ENCODE measurements at places on chromosomes 7 and 10.
A peak's percentile ranks its signal among the peaks of the same experiment; 100 is the strongest.

- no peak for DNase-seq
Measured at GRCh38 chr10:6871128-6871527, 291.1 kb upstream of the PRKCQ start.

- DNase-seq, result no peak
Measured at GRCh38 chr7:152617056-152617455, 58.9 kb downstream of the XRCC2 start.

GRCh38 chr10:68088740-68089139 lies 13.7 kb upstream of the HERC4 start:
- DNase-seq, result no peak

- DNase-seq, result no peak
Measured at GRCh38 chr10:127918572-127918971, 11.7 kb downstream of the PTPRE start.

DNA sequence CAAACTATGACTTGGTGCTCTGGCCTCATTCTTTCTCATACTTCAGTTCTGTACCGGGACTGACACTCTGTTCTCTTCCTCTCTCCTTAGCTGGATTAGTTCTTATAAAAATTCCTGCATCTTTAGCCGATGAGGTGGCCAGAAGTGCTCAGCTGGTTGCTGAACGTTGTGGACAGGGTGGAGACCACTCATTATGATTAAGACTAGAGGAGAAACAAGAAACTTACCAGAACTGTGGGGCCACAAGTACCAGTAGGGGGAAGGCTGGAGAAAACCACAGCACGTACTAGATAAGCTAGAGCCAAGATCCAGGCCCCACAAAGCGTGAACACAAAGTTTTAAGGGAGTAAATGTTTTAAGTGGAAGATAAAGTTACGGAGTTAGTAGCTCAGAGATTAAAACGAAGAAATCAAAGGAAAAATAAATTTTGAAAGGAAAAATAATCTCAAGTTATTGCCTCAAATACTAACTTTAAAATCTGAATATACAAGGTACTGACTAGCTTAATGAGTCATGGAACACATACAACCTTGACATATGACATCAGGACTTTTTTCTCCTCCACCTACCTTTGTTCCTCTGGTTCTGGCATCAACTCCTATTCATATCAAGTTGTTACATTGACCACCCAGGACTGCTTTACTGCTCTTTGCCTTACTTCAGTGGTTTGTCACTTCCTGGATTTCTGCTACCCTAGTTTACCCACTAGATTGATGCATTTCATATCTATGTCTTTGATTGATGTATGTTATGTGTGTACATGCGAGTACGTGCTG lies 469.0 kb downstream of the TFEC start:
- DNase-seq, result no peak

DNA sequence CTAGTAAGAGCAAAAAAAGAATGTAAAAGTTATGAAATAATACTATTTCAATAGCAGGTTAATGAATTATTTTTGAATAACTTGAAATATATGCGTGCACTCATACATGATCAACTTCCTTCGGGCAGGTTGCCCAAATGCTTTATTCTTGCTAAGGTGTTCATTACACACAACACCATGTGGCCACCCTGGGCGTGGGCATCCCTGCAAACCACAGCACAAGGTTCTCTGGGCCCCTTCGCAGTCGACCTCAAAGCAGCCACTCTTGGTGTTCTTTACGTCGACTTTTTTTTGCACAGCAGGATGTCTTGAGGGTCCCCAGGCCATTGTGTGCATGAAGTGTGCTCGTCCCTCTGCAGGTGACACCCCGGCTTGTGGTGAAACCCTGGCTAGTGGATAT lies 300.7 kb upstream of the PITRM1 start:
- peak; percentile 79 for DNase-seq

- DNase-seq, result no peak
Measured at GRCh38 chr7:31017032-31017675, 35.0 kb upstream of the ADCYAP1R1 start.

DNA sequence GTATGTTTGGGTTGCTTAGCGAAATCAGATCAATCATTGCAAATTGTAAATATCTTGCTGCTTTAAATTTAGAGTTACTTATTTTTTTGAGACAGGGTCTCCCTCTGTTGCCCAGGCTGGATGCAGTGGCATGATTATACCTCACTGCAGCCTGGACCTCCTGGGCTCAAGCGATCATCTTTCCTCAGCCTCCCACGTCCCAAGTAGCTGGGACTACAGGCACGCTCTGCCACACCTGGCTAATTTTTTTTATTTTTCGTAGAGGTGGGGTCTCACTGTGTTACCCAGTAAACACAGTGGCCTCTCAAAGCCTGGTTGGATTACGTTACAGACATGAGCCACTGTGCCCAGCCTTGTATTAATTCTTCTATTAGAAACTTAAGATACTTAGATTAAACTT lies 1.7 kb downstream of the VDAC2 start:
- DNase-seq, result no peak

- DNase-seq, result peak; percentile 64
Measured at GRCh38 chr10:72340510-72341261, 14.0 kb downstream of the DNAJB12 start.

- DNase-seq, result peak; percentile 69
Measured at GRCh38 chr10:77539147-77539935, 98.3 kb downstream of the KCNMA1 start.

DNA sequence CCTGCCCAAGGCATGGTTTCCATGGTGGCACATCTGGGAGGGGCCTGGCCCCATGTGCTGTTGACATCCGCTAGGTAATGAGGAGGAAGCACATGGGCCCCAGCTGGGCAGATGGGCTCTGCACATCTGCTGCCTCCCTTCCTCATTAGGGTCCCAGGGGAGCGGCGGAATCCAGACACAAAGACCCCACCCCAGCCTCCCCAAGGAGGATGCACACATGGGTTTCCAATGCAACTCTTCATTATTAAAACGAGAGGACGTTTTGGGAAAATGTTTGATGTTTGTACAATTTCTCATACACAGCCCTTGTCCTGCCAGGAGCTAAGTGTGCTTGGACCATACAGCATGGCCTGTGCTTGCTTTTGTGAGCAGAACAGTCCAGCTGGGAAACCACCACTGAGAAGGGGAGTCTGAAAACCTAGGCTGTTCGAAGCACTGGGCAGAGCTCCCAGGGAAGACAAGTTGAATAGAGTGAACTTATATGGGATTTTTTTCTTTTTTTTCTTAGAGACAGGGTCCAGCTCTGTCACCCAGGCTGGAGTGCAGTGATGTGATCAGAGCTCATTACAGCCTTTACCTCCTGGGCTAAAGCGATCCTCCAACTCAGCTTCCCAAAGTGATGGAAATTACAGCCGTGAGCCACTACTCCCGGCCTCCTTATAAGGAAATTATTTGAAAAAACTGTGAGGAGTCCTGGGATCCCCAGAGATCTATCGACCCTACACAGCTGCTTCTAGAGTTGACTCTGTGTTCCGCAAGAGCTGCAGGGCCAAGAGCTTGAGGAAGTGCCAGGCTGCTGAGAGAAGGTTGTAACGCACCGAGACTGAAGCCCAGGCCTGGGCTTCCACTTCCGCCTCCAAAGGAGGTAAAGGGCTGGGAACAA lies 23.4 kb downstream of the FAM107B start:
- no peak for DNase-seq

- DNase-seq, result no peak
Measured at GRCh38 chr10:102393411-102394078, 2.0 kb upstream of the NFKB2 start.

DNA sequence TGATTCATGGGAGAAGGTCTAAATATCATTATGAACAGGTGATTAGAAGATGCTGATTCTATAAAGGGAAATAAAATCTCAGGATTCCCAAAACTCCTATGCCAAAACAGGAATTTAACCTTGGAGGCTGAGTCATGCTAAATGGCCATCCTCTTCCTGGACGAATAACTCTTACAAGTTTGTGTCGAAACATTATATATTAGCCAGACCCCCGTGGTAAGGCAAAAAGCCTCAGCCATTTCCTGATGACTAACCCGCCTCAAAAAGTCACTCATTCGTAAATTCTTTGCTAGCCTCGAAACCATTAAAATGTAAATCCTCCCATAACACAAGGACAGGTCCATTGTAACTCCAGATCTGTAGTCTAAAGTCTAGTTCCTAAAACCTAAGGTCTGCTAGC lies 32.0 kb downstream of the CUL2 start:
- DNase-seq, result peak; percentile 69

DNA sequence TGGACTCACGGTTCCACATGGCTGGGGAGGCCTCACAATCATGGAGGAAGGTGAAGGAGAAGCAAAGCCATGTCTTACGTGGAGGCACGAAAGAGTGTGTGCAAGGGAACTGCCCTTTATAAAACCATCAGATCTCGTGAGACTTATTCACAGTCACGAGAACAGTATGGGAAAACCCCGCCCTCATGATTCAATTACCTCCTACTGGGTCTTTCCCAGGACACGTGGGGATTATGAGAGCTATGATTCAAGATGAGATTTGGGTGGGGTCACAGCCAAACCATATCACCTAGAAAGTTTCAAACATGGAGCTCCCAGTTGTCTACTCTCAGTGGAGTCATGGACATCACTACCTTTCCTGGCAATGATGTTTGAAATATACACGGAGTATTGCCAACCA lies 49.6 kb downstream of the CYCS start:
- peak; percentile 39 for DNase-seq

- peak; percentile 83 for DNase-seq
Measured at GRCh38 chr7:134435161-134435920, 23.6 kb downstream of the AKR1B1 start.

GRCh38 chr10:3613318-3613717 lies 171.7 kb downstream of the KLF6 start:
- no peak for DNase-seq

DNA sequence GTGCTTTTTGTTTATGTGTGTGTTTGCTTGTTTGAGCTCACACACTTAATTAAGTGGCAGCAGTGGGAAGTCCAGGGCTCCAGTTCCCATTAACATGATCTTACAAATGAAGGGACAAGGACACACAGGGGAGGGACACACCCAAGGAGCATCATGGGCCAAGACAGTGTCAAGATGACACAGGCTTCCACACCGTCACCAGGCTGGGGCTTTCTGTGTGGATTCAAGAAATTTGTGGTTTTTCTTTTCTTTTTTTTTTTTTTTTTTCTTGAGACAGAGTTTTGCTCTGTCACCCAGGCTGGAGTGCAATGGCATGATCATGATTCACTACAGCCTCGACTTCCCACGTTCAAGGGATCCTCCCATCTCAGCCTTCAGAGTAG lies 173.6 kb downstream of the KIAA1217 start:
- no peak for DNase-seq

DNA sequence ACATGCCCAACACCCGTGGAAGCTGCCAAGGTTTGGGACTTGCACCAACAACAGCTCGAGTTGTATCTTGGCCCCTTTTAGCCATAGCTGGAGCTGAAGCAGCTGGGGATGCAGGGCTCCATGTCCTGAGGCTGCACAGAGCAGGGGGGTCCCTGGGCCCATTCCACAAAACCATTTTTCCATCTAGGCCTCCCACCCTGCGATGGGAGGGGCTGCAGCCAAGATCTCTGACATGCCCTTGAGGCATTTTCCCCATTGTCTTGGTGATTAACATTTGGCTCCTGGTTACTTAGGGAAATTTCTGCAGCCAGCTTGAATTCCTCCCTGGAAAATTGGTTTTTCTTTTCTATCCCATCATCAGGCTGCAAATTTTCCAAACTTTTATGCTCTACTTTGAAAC lies 637.8 kb upstream of the VSTM2A start:
- no peak for DNase-seq

Data from epithelial cell of esophagus (primary cell).